ENCODE measurements at places on chromosomes 6 and 20. TPM values are rescaled to one million over a fixed set of nuclear protein-coding genes. Genes with fewer than 3 reads are reported as not detected.

GRCh38 chr6:90294989-90295853 lies 1.4 kb downstream of the BACH2 start:
- H3K36me3 ChIP-seq: no peaks in the 10 kb centered on the region
- peak; percentile 37 for DNase-seq
- H3K27me3 ChIP-seq: peaks cover 21% of the 10 kb centered on the region
- H3K27ac ChIP-seq: no peak overlapping the region
- H3K4me1 ChIP-seq: peaks cover 44% of the 10 kb centered on the region
- H3K4me3 ChIP-seq: peak overlapping the region; percentile 93

- peaks cover 10% of the 10 kb centered on the region for H3K4me1 ChIP-seq
- H3K27ac ChIP-seq: no peak overlapping the region
- no peaks in the 10 kb centered on the region for H3K36me3 ChIP-seq
- no peak overlapping the region for H3K4me3 ChIP-seq
Measured at GRCh38 chr6:48071833-48072232, 39.2 kb downstream of the PTCHD4 start.

DNA sequence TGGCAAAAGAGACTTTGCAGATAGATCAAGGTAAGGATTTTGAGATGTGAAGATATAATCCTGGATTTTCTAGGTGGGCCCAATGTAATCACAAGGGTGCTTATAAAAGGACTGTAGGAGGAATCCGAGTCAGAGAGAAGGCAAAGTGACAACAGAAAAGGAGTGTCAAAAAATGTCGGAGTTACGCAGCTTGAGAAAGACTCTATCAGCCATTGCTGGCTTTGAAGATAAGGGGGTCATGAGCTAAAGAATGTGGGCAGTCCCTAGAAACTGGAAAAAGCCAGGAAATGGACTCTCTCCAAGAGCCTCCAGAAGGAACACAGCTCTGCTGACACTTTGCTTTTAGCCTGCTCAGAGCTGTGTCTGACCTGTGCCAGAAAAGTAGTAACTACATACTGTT lies 8.7 kb upstream of the RWDD1 start:
- H3K4me3 ChIP-seq: no peak overlapping the region
- H3K27ac ChIP-seq: no peak overlapping the region
- H3K4me1 ChIP-seq: no peaks in the 10 kb centered on the region
- H3K36me3 ChIP-seq: no peaks in the 10 kb centered on the region
- no peak for DNase-seq

VSTM2L gene
- total RNA-seq: 9.3 TPM

LTA gene
- total RNA-seq: 0.26 TPM

GRCh38 chr20:3758566-3758965 lies 9.0 kb downstream of the ADISSP start:
- H3K27ac ChIP-seq: no peak overlapping the region
- peaks cover 27% of the 10 kb centered on the region for H3K4me1 ChIP-seq
- DNase-seq: no peak
- H3K27me3 ChIP-seq: no peaks in the 10 kb centered on the region
- no peak overlapping the region for H3K4me3 ChIP-seq

HDDC2 gene
- 103 TPM for total RNA-seq

DNA sequence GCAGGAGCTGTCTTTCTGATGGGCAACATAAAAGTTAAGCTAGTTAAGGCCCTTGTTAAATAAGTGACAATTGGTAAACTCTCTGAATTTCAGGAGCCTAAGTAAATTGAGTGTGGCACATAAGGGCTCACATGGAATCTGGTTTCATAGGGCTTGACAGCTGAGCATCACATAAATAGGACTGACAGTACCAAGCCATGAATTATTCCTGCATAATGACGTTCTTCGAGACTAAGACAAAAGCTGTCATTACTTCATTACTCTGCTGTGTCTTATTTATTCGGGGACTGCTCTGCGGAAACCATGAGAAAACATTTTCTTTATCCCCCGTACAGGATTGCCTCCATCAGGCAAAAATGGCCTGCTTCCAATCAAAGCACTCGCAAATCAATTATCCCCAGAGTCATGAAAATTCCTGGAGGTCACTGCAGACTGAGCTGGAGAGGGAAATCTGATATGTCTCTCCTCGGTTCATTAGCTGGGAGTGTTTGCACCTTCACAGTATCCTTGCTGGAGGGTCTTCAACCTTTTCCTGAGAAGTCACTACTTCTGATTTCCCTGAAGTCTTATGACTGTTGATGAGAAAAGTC lies 311.4 kb downstream of the CDH26 start:
- no peaks in the 10 kb centered on the region for H3K36me3 ChIP-seq
- no peak for DNase-seq
- no peak overlapping the region for H3K4me3 ChIP-seq
- peaks cover 16% of the 10 kb centered on the region for H3K27me3 ChIP-seq

GRCh38 chr6:83258517-83258916 lies 65.4 kb downstream of the RWDD2A start:
- no peak for DNase-seq
- no peaks in the 10 kb centered on the region for H3K27me3 ChIP-seq
- no peak overlapping the region for H3K27ac ChIP-seq
- H3K4me1 ChIP-seq: no peaks in the 10 kb centered on the region

SLC22A3 gene
- not detected for total RNA-seq

- peak overlapping the region; percentile 97 for H3K4me3 ChIP-seq
- H3K4me1 ChIP-seq: peaks cover 23% of the 10 kb centered on the region
- peaks cover 3% of the 10 kb centered on the region for H3K27me3 ChIP-seq
- peak overlapping the region; percentile 98 for H3K27ac ChIP-seq
- H3K36me3 ChIP-seq: no peaks in the 10 kb centered on the region
Measured at GRCh38 chr6:143059663-143060353, 881 bp upstream of the AIG1 start.

DNA sequence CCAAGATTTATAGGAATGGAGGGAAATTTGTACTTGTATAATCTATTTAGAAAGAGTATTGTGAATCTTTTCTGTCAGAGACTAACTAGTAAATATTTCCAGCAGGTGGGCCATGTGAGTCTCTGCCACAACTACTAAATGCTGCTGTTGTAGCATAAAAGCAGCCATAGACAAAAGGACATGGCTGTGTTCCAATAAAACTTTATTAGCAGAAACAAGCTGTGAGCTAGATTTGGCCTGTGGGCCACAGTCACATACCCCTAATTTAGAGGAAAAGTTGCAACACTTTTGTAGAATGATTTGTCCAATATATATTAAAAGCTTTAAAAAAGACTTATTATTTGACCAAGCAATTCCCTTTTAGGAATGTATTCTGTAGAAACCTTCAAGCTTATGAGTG lies 207.2 kb downstream of the LMBRD1 start:
- H3K4me3 ChIP-seq: no peak overlapping the region
- no peak overlapping the region for H3K27ac ChIP-seq
- DNase-seq: no peak
- H3K36me3 ChIP-seq: no peaks in the 10 kb centered on the region
- H3K27me3 ChIP-seq: no peaks in the 10 kb centered on the region

GRCh38 chr6:67244037-67244436 lies 1391.0 kb upstream of the ADGRB3 start:
- no peak overlapping the region for H3K4me3 ChIP-seq
- DNase-seq: no peak
- no peak overlapping the region for H3K27ac ChIP-seq
- no peaks in the 10 kb centered on the region for H3K27me3 ChIP-seq
- H3K36me3 ChIP-seq: no peaks in the 10 kb centered on the region
- H3K4me1 ChIP-seq: no peaks in the 10 kb centered on the region

DNA sequence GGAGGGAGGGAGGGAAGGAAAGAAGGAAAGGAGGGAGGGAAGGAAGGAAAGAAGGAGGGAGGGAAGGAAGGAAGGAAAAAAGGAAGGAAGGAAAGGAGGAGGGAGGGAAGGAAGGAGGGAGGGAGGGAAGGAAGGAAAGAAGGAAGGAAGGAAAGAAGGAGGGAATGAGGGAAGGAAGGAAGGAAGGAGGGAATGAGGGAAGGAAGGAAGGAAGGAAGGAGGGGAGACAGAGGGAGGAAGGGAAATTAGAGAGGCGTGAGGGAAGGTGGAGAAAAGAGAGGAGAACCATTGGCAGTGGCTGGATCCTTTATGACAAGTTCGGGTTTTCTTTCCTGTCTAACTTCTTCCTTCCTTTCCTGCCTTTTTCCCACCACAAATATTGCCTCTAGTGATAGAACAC lies 22.3 kb upstream of the SUPT3H start:
- no peaks in the 10 kb centered on the region for H3K4me1 ChIP-seq
- no peaks in the 10 kb centered on the region for H3K36me3 ChIP-seq
- no peak overlapping the region for H3K4me3 ChIP-seq
- peaks cover 11% of the 10 kb centered on the region for H3K27me3 ChIP-seq

ANGPT4 gene
- 0.07 TPM for total RNA-seq

HTR1E gene
- not detected for total RNA-seq

- no peak overlapping the region for H3K4me3 ChIP-seq
- H3K4me1 ChIP-seq: peaks cover 16% of the 10 kb centered on the region
- no peak for DNase-seq
- no peaks in the 10 kb centered on the region for H3K27me3 ChIP-seq
- H3K27ac ChIP-seq: peak overlapping the region; percentile 8
Measured at GRCh38 chr6:154319231-154319858, 37.3 kb downstream of the IPCEF1 start.

TAP1 gene
- total RNA-seq: 2.8 TPM

GRCh38 chr20:21174516-21175239 lies 48.8 kb downstream of the KIZ start:
- no peak for DNase-seq
- H3K36me3 ChIP-seq: peaks cover 21% of the 10 kb centered on the region
- H3K27ac ChIP-seq: no peak overlapping the region
- H3K4me3 ChIP-seq: no peak overlapping the region

DNA sequence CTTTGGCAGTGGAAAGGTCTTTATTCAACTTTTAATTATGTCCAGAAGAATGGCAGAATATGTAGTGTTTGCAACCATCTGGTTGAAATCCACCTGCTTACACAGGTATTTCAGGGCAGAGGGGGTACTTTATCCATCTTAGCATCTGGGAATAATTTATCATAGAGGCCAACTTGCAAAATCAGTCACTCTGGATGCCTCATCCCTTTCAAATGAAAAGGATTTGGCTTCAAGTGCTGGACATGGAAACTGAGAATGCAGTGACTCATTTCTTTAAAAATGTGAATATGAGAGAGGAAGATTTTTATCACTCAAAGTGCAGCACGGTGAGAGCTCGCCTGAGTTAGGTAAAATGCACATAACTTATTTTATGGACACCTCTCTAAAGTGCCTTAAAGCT lies 758.3 kb downstream of the KIF16B start:
- no peak for DNase-seq
- H3K4me1 ChIP-seq: no peaks in the 10 kb centered on the region
- H3K27me3 ChIP-seq: no peaks in the 10 kb centered on the region
- no peak overlapping the region for H3K27ac ChIP-seq
- no peaks in the 10 kb centered on the region for H3K36me3 ChIP-seq

- H3K27me3 ChIP-seq: no peaks in the 10 kb centered on the region
- H3K4me1 ChIP-seq: peaks cover 50% of the 10 kb centered on the region
- H3K36me3 ChIP-seq: no peaks in the 10 kb centered on the region
- DNase-seq: no peak
- no peak overlapping the region for H3K4me3 ChIP-seq
Measured at GRCh38 chr6:11425431-11425871, 112.1 kb upstream of the TMEM170B start.

RUNX2 gene
- total RNA-seq: 0.16 TPM

DNA sequence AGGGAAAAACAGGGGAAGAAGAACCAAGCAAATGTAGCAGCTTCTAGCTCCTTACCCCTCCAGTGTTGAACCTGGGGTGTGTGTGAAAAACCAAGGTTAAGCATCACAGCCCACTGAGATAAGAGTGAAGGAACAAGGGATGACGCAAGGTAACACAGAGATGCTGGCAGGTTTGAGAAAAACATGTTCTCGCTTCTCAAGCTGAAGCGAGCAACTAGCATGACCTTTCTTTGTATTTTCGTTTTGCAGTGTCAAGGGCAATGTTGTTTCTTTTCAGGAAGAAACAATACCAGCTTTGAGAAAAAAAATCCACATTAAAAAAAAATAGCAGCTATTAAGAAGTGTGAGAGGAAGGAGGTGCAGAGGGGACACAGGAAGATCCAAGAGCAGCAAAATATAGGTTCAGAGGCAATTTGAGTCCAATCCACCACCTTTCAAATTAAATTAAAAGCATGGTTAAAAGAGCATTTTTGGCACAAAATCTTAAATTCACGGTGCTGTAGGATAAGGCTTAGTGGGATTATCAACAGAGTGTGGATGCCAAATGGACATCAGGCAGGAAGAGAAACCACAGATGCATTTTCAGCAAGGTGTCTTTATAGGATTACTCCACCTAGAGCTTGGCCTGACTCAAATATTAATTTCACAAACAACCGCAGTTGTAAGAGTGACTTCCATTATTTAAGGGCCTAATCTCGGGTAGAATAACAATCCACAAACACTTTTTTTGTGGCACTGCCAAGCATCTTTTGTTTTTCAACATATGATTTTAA lies 70.9 kb downstream of the SYNE1 start:
- H3K27me3 ChIP-seq: peaks cover 18% of the 10 kb centered on the region
- H3K4me3 ChIP-seq: no peak overlapping the region
- no peak for DNase-seq

NKX2-4 gene
- not detected for total RNA-seq

DNA sequence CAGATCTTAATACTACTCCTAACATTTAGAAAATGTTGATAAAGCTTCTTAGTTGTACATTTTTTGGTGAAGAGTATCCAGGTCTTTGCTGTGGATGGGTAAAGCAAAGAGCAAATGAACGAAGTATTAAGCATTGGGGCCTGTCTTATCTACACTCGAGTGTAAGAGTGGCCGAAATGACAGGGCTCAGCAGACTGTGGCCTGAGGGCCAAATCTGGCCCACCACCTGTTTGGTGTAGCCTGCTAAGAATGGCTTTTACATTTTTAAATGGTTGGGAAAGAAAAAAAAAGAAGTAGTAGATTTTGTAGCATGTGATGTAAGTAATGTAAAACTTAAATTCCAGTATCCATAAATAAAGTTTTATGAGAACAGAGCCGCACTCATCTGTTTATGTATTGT lies 19.4 kb upstream of the MAPK13 start:
- H3K4me3 ChIP-seq: no peak overlapping the region
- no peak overlapping the region for H3K27ac ChIP-seq
- no peaks in the 10 kb centered on the region for H3K4me1 ChIP-seq
- peaks cover 5% of the 10 kb centered on the region for H3K36me3 ChIP-seq
- no peak for DNase-seq

GRCh38 chr6:150212778-150213177 lies 69.9 kb downstream of the PPP1R14C start:
- H3K4me3 ChIP-seq: no peak overlapping the region
- H3K4me1 ChIP-seq: peaks cover 7% of the 10 kb centered on the region
- H3K27ac ChIP-seq: no peak overlapping the region
- H3K27me3 ChIP-seq: peaks cover 5% of the 10 kb centered on the region

GRCh38 chr6:81838031-81838430 lies 85.5 kb upstream of the TENT5A start:
- peaks cover 4% of the 10 kb centered on the region for H3K4me1 ChIP-seq
- H3K27ac ChIP-seq: no peak overlapping the region
- H3K36me3 ChIP-seq: no peaks in the 10 kb centered on the region
- H3K27me3 ChIP-seq: no peaks in the 10 kb centered on the region
- no peak overlapping the region for H3K4me3 ChIP-seq
- DNase-seq: no peak

- H3K36me3 ChIP-seq: no peaks in the 10 kb centered on the region
- DNase-seq: no peak
- H3K4me3 ChIP-seq: no peak overlapping the region
- H3K27me3 ChIP-seq: no peaks in the 10 kb centered on the region
Measured at GRCh38 chr6:87824958-87825491, 123.0 kb upstream of the AKIRIN2 start.
